ENCODE measurements at places on chromosomes 13 and 19.

- no peaks in the 10 kb centered on the region for H3K36me3 ChIP-seq
- H3K27ac ChIP-seq = no peak overlapping the region
- DNase-seq = no peak
- H3K4me1 ChIP-seq = peaks cover 17% of the 10 kb centered on the region
- H3K27me3 ChIP-seq = no peaks in the 10 kb centered on the region
Observed at GRCh38 chr13:43758834-43759233, 27.9 kb downstream of the ENOX1 start.

GRCh38 chr13:26475176-26476110 is 82.0 kb upstream of the WASF3 start:
- peak overlapping the region; percentile 97 for H3K27ac ChIP-seq
- H3K4me3 ChIP-seq = peak overlapping the region; percentile 68
- H3K36me3 ChIP-seq = no peaks in the 10 kb centered on the region
- peaks cover 51% of the 10 kb centered on the region for H3K4me1 ChIP-seq

DNA sequence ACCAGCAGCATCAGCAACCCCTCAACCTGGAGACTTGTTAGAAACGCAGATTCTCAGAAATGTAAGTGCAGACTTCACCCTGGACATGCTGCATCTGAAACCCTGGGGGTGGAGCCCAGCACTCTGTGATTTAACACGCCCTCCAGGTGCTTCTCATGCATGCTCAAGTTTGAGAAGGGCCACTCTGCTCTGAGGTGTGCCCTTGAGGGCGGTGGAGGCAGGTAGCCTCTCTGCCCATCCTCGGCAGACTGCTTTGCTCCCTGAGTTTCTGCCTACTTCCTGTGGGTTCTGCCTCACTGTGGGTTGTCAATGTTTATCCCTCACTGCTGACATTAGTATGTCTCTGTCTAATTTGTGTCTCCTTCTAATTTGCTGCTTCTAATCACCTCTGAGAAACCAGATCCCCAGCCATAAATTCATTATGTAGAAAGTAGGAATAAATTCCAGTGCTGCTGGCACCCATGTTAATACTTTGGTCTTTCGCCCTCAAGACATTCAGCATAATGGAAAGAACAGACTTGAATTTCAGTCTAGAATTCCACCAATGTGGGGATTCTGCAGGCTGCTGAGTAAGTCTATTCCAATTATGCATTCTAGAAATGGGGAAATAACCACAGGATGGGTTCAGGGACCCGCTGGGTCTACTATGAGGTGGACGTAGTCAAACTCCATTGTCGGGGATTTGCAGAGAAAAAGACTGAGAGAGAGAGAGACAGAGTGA is 51.3 kb upstream of the CYSLTR2 start:
- peaks cover 32% of the 10 kb centered on the region for H3K36me3 ChIP-seq
- peaks cover 2% of the 10 kb centered on the region for H3K27me3 ChIP-seq
- no peak overlapping the region for H3K4me3 ChIP-seq
- DNase-seq = no peak
- H3K27ac ChIP-seq = no peak overlapping the region

DNA sequence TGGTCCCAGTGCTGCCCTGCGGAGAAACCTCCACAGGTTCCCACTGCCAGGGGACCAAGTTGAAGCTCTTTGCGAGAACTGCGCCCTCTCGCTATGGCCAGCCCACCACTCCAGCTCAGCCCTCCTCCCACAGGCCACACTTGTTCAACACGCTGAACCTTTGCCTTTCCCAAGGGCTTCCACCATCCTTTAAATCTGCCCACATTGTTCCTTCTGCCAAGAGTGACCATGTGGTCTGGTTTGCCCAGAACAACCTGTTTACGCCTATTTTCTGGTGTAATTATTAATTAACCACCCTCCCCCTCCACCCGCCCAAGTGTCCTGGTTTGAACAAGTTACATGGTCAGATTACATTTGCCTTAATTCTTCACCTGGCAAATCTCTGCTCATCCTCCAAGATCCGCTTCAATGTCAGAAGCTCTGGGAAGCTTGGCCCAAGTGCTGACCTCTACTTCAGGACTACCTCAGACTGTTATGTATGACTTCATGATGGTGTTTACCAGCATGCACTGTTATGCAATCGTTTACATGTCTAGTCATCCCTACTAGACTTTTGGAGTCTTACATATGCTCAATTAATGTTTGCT is 12.0 kb upstream of the USP12 start:
- no peaks in the 10 kb centered on the region for H3K27me3 ChIP-seq
- no peaks in the 10 kb centered on the region for H3K36me3 ChIP-seq
- DNase-seq = no peak

DNA sequence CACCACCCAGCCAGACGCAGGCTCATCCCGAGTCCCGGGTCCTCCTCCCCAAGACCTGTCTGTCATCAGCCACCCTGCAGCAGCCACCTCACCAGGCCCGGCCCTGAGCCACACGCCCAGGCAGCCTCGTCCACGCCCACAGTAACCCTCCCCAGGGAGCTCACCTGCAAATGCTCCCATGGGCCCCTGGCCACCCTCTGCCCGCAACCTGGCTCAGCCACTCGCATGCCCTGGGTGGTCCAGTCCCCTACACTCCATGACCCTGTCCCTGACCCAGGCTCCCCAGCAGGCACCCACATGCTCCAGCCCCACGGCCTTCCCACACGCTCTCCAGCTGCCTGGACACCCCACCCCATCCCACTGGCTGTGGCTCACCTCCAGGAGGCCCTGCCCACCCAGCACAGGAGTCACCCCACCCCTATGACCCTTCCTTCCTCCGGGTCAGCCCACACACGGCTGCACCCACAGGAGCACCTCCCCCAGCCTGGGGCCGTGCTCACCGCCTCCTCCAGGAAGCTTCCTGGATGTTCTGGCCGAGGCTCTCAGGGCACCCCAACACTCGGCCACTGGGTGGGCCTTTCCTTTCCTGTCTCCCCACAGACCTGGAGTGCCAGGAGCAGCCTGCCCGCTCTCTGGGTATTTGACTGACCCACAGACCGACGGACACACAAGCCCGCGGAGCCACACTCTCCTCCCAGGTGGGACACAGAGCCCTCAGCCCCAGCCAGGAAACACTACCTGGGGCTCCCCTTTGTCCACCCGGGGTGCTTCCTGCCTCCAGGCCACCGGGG is 3.6 kb downstream of the TMEM259 start:
- no peak for DNase-seq
- peak overlapping the region; percentile 92 for H3K27ac ChIP-seq
- H3K36me3 ChIP-seq = no peaks in the 10 kb centered on the region
- H3K4me3 ChIP-seq = no peak overlapping the region

DNA sequence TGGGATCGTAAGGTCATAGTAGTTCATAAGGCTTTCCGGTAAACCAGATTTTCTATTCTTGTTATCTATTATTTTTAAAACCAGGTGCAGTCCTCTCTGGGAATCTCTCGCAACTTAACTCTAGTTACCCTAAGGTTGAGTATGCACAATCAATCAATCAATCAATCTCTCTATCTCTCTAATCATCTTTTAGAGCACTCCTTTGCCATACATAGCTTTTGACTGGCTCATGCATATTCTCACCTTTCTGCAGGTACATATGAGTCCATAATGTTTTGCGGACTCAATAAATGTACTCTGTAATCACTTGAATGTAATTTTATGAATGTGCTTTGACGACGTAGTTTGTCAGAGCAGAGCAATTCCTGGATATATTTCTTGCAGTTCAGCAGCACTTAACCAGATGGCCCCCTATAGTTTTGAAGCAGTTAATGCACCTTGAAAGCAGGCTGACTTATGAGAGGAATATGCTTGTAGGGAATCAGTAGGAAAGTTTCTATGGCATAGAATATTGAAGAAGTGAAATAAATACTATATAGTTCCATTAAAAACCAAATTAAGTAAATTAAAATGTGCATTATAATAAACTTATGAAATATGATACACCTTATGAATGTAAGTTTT is 524.7 kb downstream of the GPC5 start:
- no peak for DNase-seq
- no peak overlapping the region for H3K27ac ChIP-seq
- no peaks in the 10 kb centered on the region for H3K4me1 ChIP-seq
- no peak overlapping the region for H3K4me3 ChIP-seq
- no peaks in the 10 kb centered on the region for H3K27me3 ChIP-seq

- no peak overlapping the region for H3K4me3 ChIP-seq
- peaks cover 14% of the 10 kb centered on the region for H3K4me1 ChIP-seq
- H3K36me3 ChIP-seq = peaks cover 12% of the 10 kb centered on the region
- no peak for DNase-seq
- no peak overlapping the region for H3K27ac ChIP-seq
Observed at GRCh38 chr13:32734511-32734910, 148.3 kb downstream of the PDS5B start.

GRCh38 chr19:56114778-56115110 is 6.4 kb downstream of the ZNF787 start:
- H3K27me3 ChIP-seq = no peaks in the 10 kb centered on the region
- H3K27ac ChIP-seq = peak overlapping the region; percentile 95
- no peaks in the 10 kb centered on the region for H3K36me3 ChIP-seq
- DNase-seq = no peak
- H3K4me3 ChIP-seq = no peak overlapping the region

DNA sequence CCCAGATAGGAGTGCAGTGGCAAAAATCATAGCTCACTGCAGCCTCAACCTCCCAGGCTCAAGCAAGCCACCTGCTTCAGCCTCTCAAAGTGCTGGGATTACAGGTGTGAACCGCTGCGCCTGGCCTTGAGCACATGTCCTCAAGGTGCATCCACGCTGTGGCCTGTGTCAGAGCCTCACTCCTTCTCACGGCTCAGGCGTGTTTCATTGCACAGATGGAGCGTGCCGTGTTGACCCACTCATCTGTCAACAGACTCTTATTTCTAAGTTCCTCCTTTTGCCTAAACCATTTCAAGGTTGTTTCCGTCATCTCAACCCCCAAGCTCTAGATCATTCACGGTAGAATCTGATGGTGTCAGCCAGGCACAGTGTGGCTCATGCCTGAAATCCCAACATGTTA is 28.2 kb downstream of the ATP8B3 start:
- no peak overlapping the region for H3K27ac ChIP-seq
- H3K27me3 ChIP-seq = peaks cover 67% of the 10 kb centered on the region
- H3K4me1 ChIP-seq = peaks cover 8% of the 10 kb centered on the region
- no peak overlapping the region for H3K4me3 ChIP-seq
- no peak for DNase-seq

- no peak overlapping the region for H3K27ac ChIP-seq
- peaks cover 3% of the 10 kb centered on the region for H3K36me3 ChIP-seq
- peaks cover 17% of the 10 kb centered on the region for H3K27me3 ChIP-seq
Observed at GRCh38 chr19:7596211-7596937, 711 bp downstream of the CAMSAP3 start.

DNA sequence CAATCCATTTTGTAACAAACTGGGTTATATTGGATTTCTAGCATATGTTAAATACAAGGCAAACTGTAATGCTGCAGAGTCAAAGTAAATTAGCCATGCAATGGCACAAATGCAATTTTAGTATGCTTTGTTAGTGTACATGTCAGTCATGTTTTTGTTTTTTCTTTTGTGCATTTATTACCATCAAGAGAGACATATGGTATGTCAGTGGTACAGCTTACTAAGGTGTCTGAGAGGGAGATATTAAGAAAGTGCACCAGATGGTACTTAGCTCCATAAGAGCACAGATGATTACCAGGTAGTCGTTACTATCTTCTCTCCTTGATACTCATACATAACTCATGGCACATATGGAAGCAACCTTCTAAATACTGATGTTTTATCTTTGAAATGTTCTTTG is 550.3 kb downstream of the GPC5 start:
- DNase-seq = no peak
- H3K27me3 ChIP-seq = no peaks in the 10 kb centered on the region
- no peak overlapping the region for H3K27ac ChIP-seq

- H3K27me3 ChIP-seq = no peaks in the 10 kb centered on the region
- H3K27ac ChIP-seq = no peak overlapping the region
- DNase-seq = no peak
- H3K4me3 ChIP-seq = no peak overlapping the region
Observed at GRCh38 chr13:96743296-96744089, 250.8 kb downstream of the OXGR1 start.

- no peak for DNase-seq
- no peak overlapping the region for H3K27ac ChIP-seq
- no peaks in the 10 kb centered on the region for H3K27me3 ChIP-seq
- H3K4me3 ChIP-seq = no peak overlapping the region
- H3K4me1 ChIP-seq = no peaks in the 10 kb centered on the region
Observed at GRCh38 chr13:107043021-107043956, 475.4 kb upstream of the ARGLU1 start.

GRCh38 chr13:33918199-33918932 is 100.4 kb downstream of the RFC3 start:
- H3K4me1 ChIP-seq = peaks cover 20% of the 10 kb centered on the region
- no peak overlapping the region for H3K4me3 ChIP-seq
- H3K36me3 ChIP-seq = no peaks in the 10 kb centered on the region

DNA sequence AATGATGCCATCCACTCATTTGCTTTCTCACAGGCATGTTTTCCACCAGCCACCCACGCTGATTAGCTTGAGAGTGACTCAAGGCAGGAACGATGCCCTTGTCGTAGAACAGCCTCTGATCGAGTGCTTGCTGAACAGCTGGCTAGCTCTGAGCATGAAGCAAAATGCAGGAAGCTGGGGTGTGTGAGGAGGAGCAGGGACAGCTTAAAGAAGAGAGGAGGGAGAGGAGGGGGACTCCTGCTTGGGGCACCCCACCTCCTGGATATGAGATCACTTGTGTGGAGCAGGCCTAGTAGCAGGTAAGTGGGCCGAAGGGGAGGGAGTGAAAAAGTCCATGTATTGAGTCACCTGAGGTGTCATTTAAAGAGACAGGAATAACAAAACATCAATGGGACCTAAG is 48.8 kb downstream of the IRS2 start:
- no peak for DNase-seq
- no peak overlapping the region for H3K4me3 ChIP-seq
- H3K36me3 ChIP-seq = no peaks in the 10 kb centered on the region
- no peaks in the 10 kb centered on the region for H3K27me3 ChIP-seq
- peaks cover 7% of the 10 kb centered on the region for H3K4me1 ChIP-seq
